ENCODE measurements at places on chromosomes 2 and 18. TPM values are rescaled to one million over a fixed set of nuclear protein-coding genes. Genes with fewer than 3 reads are reported as not detected.
A peak's percentile ranks its signal among the peaks of the same experiment; 100 is the strongest.

LRRTM4 gene
- not detected for total RNA-seq

GRCh38 chr18:40576507-40577115, 1378.4 kb upstream of the PIK3C3 start:
- no peak for DNase-seq

DNA sequence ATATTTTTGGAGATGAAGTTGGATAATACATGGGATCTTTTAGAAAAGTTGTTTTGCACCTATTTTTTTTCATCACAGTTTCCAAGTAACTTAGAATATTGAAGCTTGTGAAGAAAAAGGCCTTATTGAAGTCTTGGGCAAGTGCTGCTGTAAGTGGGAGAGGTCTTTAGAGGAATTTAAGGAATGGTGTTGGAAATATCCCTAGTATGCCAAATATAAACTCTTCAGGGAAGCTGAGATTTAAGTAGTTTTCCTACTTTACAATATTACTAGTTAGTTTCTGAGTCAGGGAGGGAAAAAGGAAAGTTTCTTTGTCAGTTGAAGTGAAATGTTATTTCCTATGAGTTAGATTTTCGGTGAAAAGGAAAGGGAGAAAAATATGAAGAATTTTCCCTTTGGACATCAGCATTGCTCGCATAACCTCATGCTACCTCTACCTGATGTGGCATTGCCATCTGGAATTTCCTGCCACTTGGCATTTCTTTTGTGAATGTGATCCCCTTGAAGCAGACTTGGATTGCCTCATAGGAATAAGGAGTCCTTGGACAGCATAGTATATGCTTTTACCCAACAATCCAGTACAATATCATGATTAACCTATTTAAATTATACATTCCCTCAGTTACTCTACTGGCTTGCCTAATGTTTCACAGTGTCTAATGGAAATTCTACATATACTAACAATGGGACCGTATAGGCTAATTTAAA, 12.1 kb downstream of the PLEKHH2 start:
- no peak for DNase-seq

DNA sequence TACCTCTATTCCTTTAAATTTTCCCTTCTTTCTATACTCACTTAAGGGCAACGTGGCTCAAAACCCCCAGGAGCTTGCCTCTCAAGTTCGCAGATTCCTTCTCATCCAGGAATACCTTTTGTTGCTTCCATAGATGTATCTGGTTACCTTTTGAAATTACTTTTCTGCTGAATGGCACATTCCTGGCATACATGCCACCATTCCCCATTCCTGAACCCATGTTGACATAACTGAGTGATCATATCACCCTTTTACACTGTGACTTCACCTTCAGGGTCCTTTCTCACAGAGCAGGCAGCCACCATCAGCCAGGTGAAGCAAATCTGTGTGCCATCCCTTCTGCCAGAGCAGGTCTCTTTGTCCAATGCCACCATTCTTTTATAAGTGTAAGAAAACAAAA, 615.8 kb downstream of the ARHGAP15 start:
- no peak for DNase-seq

PDE11A gene
- 0.03 TPM for total RNA-seq

GRCh38 chr2:22902662-22903165, 482.3 kb upstream of the KLHL29 start:
- DNase-seq, result no peak

DNA sequence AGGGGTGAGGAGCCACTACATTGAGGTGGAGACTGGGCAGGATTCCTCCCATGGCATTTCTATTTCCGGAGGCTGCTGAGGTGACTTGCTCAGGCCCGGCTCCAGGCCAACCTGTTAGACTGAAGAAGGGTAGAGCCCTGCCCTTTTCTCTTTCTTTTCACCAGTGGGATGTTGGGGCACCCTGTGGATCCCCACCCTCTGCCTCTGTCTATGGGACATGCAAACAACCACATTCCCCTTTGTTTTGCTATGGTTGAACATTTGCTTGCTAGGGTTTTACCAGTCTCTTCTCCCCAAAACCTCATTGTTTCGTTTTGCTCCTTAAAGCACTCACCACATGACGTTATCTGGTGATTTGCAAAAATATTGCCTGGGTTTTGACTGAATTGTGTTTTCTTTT, 183.3 kb downstream of the ARL4C start:
- no peak for DNase-seq

GRCh38 chr2:46485002-46485401, 5.6 kb downstream of the TMEM247 start:
- DNase-seq, result no peak

DNA sequence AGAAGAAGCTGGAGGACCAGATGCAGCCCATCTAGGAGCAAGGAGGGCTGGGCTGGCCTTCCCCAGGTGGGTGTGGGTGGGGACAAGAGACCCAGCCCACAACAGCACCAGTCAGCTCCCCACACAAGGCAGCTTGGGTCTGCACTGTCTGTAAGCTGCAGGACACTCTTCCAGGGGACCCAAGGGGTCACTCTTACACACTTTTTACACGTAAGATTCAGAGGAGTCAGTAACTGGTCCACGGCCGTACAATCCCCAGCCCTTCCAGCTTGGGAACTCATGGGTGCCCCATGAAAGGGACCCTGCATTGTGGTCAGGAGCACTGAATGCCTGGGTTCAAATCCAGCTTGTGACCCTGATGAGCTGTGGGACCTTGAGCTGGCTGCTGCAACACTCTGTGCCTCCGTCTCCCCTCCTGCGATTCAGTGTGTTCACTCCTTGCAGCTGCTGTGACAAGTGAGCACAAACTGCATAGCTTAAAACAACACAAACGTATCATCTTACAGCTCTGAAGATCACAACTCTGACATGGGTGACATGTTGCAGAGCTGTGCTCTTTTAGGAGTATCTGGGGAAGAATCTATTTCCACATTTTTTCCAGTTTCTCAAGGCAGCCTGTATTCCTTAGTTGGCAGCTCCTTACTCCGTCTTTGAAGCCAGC, 11.1 kb upstream of the SLC66A3 start:
- no peak for DNase-seq

DNA sequence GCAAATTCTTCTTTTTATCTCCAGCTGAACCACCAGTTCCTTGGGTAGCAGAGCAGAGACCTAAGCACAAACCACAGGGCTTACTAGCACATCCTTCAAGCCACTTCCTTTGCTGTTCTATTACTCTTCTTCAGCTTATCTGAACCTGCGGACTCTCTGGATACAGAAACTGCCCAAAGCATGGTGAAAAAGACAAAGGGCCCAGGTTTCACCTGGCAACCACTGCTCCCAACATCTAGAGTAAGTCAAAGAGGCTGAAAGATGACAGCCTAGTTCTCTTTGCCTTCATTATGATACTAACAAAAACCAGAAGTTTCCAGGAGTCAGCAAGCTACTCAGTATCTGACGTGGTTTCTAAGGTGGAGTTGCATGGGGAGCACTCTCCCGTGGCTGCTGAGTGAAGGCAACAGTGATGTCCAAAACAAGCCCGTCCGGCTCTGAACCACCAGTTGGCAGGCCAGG, 43.4 kb downstream of the KANSL3 start:
- DNase-seq, result no peak

- no peak for DNase-seq
Measured at GRCh38 chr2:109173311-109174171, 44.5 kb downstream of the SH3RF3 start.

BCL11A gene
- 6.4 TPM for total RNA-seq

- no peak for DNase-seq
Measured at GRCh38 chr2:100416397-100416934, 1.0 kb downstream of the CHST10 start.

- DNase-seq, result peak; percentile 90
Measured at GRCh38 chr2:222318712-222319585, 20.2 kb upstream of the PAX3 start.

GRCh38 chr2:239586651-239587310, 186.0 kb upstream of the HDAC4 start:
- DNase-seq, result peak; percentile 27

CD8B2 gene
- total RNA-seq, result not detected

IL36A gene
- not detected for total RNA-seq
